ENCODE measurements at places on chromosomes 4 and X.

- no peak for DNase-seq
These were observed 15.6 kb upstream of the NAT8L start for GRCh38 chr4:2043396-2044118.

GRCh38 chrX:108177351-108178142 is 86.0 kb downstream of the ATG4A start:
- DNase-seq = no peak

- no peak for DNase-seq
These were observed 150.8 kb downstream of the PTTG2 start for GRCh38 chr4:38111024-38111423.

DNA sequence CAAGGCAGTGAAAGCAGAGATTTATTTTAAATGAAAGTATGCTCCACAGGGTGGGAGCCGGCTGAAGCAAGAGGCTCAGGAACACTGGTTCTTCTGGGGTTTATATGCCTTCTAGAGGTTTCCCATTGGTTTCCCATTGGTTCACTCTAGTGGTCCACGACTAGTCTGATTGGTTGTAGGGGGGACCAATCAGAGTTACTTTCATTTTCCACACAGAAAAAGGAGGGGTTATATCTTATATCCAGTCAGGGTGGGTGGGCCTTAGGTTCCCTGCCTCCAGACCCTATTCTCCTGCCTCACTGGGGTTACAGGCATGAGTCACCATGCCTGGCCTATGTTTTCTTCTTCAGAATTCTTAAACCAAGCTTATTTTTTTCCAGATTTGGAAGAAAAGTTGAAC is 101.6 kb downstream of the KLHL8 start:
- DNase-seq = no peak

GRCh38 chr4:112145790-112146501 is 692 bp downstream of the FAM241A start:
- DNase-seq = peak; percentile 53
